Sciatic nerve (tissue), 2 donors: ENCODE measurements at places on chromosomes 3 and 15.

- no peak for DNase-seq
Measured at GRCh38 chr3:135218304-135218703, 423.2 kb downstream of the EPHB1 start.

GRCh38 chr3:126275620-126275904 lies 81.6 kb downstream of the KLF15 start:
- DNase-seq, result no peak

- DNase-seq, result no peak
Measured at GRCh38 chr3:60045686-60046085, 995.9 kb upstream of the CFAP20DC start.

GRCh38 chr3:156626104-156626503 lies 48.3 kb upstream of the TIPARP start:
- DNase-seq, result no peak

- DNase-seq, result no peak
Measured at GRCh38 chr3:45475145-45475544, 86.8 kb downstream of the LARS2 start.

DNA sequence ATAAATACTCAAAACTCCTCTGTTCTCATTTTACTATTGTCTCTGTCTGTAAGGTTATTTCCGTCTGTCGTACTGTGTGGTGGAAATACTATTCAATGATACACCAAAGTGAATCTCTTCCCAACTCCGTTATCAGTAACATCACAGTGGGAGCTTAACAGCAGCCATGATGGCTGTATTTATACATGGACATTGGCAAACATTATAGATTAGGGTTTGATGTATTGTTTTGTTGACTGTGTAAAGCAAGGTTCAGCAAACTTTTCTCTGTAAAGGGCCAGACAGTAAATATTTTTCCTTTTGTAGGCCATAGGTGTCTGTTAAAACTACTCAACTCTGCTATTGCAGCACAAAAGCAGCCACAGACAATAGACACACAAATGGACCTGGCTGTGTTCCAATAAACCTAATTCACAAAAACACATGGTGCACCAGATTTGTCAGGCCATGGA lies 23.2 kb downstream of the LIPC start:
- no peak for DNase-seq

DNA sequence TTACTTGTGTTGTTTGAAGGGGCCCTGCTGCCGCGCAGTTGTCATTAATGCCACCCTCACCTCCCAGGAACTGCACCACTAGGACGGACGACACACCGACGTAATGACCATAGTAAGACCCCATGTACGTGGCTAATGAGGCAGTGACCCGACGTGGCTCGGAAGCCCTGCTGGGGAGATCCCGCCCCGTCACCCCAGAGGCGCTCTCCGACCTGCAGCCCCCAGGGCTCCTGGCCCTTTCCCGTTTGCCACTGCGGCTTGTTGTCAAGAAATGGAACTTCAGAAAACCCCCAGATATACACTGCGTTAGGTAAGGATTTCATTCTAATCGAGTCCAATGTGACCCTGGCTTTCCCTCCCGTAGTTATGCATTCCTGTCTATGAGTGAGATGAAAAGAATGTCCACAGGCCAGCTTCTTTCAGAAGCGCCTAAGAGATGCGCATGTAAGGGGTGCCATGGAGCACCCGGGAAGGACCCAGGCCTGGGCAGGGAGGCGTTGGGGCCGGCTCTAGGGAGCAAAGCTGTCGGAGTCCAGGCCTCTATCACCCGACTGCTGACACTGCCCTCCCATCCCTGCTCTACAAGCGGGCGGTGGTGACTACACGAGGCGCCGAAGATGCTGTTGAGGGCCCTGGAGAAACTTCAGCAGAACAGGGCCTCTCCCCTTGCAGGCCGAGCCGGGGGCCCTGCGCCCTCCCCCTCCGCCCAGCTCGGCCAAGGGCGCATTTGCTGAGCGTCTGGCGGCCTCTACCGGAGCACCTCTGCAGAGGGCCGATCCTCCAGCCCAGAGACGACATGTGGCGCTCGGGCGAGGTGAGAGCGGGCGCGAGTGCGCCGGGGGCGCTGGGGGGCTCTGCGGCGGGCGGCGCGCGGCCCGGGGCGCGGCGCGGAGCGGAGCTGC lies at the start of gene GABRA5:
Gene GABRA5 (plus strand): TSS at position 765 of the 902 bp plus-strand sequence. CDS start 2,187 bp downstream, outside the sequence.
- no peak for DNase-seq

- no peak for DNase-seq
Measured at GRCh38 chr3:101138817-101139216, 145.6 kb upstream of the ABI3BP start.

- no peak for DNase-seq
Measured at GRCh38 chr15:82850731-82851130, 41.3 kb downstream of the WHAMM start.

GRCh38 chr3:161422171-161422700 lies 50.9 kb upstream of the SPTSSB start:
- no peak for DNase-seq

GRCh38 chr15:90659481-90659880 lies 57.7 kb upstream of the BLM start:
- no peak for DNase-seq

DNA sequence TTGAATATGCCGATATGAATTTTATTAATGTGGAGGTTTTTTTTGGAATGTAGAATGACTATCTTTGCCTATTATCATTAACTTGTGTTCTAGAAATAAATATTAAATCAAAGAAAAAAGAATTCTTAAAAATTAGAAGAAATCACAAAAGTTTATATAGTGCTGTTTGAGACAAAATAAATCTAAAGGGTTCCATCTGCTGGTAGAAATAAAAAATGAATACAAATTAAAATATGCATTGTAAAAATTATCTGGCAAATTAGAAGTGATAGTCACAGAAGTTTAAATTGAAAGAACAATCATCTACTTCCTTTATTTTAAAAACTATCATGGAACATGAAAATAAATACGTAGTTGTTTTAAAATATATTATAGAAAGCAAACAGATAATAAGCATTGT lies 22.7 kb upstream of the ZBTB20 start:
- no peak for DNase-seq

GRCh38 chr3:99669879-99670555 lies 31.6 kb downstream of the COL8A1 start:
- no peak for DNase-seq

GRCh38 chr3:143712522-143712921 lies 135.7 kb downstream of the SLC9A9 start:
- DNase-seq, result no peak

DNA sequence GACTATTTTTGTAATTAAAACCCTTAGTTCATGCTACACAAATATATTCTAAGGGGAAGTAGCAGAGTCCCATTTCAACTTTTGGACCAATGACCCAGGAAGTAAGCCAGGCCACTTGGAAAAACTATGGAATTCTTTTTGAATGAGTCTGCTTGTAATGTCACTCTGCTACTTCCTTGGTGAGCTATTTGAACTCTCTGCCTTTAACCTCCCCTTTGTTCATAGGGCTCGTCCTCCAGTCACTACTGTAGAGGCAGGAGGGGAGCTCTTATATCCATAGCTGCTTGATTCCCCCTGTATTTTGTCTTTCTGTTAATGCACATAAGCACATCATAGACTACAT lies 119.6 kb downstream of the UACA start:
- DNase-seq, result no peak

GRCh38 chr3:110612045-110612444 lies 459.6 kb upstream of the NECTIN3 start:
- no peak for DNase-seq

- DNase-seq, result no peak
Measured at GRCh38 chr3:98917608-98918007, 16.1 kb upstream of the DCBLD2 start.

GRCh38 chr3:96961576-96961975 lies 147.2 kb downstream of the EPHA6 start:
- DNase-seq, result no peak

DNA sequence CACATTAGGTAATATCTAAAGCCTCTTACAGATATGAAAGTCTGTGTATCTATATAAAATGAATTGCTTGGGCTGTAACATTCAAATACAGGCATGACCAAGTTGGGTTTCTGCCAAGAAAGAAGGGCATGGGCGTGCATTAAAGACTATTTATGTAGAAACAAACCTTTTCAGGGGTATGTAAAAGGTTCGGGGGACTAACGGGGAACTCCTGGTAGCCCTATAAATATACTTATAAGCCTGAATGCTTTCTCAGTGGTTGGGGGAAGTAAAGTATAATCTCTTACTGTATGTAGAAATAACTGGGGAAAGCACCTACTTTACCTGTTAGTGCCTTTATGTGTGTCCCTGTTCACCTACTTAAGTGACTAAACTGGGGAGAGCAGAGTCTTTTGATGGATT lies 154.5 kb upstream of the TBL1XR1 start:
- DNase-seq, result no peak

DNA sequence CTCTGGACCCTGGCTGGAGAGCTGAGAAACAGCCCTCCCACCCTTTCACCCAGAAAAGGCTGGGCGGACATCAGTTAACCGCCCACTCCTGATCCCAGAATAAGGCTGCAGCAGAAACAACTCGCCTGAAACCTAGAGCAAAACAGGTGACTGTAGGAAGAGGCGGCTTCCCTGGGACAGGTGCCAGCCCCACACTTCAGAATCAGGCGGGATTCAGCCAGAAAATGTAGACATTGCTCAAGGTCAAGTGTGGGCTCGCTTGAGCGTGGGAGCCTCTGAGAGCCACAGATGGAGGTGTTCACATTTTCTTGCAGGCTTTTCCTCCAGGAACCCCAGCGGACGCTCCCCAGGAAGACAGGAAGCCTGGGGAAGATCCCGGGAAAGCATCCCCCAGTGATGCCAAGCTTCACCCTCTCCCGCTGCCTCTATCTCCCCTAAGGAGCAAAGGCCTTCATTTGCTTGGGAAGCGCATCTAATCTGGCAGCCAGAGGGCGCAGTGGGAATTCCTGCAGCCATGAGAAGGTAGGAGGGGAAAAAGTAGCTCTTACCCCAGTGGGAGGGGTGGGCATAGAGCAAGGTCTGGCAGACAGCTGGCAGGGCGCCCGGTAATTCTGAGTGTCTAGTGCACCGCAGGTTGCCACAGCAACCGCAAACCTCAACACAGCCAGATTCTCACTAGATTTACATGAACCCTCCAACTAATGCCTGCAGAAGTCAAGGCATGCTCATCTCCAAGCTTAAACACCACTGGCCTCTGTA lies 77.7 kb downstream of the OCA2 start:
- DNase-seq, result no peak

- DNase-seq, result no peak
Measured at GRCh38 chr3:89488800-89489580, 381.6 kb downstream of the EPHA3 start.

- no peak for DNase-seq
Measured at GRCh38 chr3:71288269-71288930, 295.1 kb downstream of the FOXP1 start.

DNA sequence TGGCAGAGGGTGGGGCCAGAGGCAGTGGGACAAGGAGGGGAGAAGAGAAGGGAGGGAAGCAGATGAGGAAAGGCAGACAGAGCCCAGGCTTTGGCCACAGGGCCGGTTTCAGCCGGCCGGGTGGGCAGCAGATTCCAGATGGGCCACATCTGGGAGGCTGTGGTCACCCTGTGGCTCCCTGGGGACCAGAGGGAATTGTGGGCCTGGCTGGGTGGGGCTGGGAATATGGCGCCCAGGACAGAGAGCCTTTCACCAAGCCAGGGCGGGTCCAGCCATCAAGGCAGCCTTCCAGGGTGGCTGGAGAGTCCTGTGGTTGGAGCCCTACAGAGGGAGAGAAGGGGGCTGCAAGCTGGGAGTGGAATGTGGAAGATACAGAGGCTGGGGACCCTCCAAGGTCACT lies 18.9 kb downstream of the PTH1R start:
- no peak for DNase-seq

GRCh38 chr3:188728371-188728896 lies 443.3 kb upstream of the TPRG1 start:
- no peak for DNase-seq

DNA sequence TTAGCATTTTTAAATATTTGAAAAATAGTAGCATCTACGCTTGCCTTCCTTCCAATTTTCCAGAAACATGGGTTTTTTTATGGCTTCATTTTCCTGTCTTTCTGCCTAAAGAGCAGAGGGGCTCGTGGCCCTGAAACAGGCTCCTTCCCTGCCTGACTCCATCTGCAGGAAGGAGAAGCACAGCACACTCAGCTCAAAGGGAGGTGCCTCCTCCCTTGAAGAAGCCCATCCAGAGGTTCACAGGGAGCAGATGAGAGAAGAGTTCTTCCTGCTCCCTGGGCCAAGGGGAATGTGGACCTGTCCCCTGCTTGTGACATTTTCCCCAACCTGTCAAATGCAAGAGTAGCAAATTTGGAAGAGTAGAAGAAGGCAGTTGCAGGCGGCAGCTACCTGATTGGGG lies 55.8 kb downstream of the BBX start:
- DNase-seq, result no peak

DNA sequence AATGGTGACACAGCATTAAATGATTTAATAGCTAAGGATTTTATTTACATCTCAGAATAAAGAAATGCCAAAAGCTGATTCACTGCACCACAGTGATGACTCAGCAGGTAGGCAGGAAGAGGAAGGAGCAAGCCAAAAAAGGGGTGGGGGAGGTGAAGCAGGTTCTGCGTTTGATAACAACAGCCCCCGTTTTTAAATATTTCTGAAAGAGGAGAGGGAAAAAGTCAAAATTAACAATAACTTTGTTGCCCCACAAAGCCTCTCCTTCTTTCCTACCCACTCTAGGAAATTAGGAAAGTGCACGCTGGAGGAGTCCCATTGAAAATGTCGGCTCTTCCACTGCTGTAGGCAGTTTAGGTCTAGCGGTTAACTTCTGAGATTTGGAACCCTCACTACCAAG lies 9.9 kb upstream of the CCDC54 start:
- no peak for DNase-seq

DNA sequence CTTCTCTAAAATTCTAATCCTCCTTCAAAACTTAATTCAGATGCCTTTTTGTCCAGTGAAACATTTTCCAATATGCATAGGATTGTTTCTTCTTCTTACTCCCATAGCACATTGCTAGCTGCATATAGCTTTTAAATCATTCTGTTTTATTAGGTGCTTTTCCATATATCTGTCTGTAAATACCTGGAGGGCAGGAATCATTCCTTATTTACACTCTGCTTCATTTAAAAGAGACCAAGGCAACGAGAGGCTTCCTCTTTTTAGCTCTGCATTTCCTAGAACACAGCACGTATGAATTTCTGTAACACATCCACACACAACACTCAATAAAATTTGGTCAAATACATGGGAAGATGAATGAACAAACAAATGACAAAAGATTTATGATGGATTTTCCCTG lies 43.5 kb upstream of the KPNA4 start:
- no peak for DNase-seq

- no peak for DNase-seq
Measured at GRCh38 chr3:66115858-66116654, 77.3 kb upstream of the MAGI1 start.
